ENCODE measurements at places on chromosomes 12 and 14.

DNA sequence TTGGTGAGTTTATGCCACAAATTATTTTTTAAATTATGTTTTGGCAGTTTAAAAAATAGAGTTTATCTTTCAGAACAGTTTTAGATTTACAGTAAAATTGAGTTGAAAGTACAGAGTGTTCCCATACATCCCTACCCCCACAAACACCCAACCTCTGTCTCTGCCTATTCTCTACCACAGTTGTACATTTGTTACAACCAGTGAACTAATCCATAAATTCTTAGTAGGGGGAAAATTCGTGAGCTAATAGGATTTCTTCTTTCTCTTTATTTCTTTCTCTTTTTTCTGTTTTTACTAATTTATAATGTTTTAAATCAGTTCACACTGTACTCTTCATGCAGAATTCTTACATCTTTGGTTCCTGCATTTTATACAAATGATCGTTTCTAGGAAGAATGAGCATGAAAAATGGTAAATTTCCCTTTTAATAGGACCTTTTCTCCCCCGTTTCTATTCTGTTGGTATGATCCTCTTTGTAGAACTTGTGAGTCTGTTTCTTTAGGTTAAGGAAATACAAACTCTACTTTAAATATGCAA is 56.7 kb downstream of the MIPOL1 start:
- no peak for DNase-seq

DNA sequence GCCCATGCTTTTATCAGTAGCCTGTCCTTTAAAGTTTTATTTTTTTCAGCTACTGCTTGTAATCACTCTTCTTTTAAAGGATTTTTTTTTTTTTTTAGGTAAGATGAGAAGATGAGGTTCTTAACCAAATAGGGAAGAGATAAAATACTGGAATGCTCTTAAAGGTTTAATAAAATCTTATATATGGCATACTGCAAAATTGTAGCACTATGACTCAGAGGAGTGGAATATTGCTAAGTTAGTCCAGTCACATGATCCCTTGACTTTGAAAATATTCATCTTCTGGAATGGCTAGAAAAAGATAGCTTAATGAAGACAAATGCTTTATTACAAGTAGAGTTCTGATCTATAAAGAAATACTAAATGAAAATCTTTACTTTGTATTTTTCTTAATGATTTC is 116.6 kb downstream of the NAV3 start:
- peak; percentile 41 for DNase-seq

GRCh38 chr14:35332517-35333263 is 40.5 kb downstream of the PSMA6 start:
- peak; percentile 67 for DNase-seq

DNA sequence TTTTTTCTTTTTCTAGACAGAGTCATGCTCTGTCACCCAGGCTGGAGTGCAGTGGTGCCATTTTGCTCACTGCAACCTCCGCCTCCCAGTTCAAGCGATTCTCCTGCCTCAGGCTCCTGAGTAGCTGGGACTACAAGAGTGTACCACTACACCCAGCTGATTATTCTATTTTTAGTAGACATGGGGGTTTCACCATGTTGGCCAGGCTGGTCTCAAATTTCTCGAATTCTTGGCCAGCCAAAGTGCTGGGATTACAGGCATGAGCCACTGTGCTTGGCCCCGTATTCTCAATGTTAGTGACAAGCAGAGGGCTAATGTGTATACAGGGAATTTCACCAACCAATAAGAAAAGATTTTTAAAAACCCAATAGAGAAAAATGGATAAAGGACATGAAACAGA is 8.4 kb downstream of the PLBD2 start:
- DNase-seq, result no peak

- peak; percentile 34 for DNase-seq
Measured at GRCh38 chr12:12608557-12608957, 3.1 kb upstream of the CREBL2 start.

DNA sequence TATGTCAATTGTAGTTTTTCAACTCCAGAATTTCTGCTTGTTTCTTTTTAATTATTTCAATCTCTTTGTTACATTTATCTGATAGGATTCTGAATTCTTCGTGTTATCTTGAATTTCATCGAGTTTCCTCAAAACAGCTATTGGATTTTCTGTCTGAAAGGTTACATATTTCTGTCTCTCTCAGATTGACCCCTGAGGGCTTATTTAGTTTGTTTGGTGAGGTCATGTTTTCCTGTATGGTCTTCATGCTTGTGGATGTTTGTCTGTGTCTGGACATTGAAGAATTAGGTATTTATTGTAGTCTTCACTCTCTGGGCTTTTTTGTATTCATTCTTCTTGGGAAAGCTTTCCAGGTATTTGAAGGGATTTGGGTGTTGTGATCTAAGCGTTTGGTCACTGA is 85.6 kb downstream of the SNAPC1 start:
- DNase-seq, result no peak

- DNase-seq, result no peak
Measured at GRCh38 chr12:124694846-124695497, 127.6 kb upstream of the NCOR2 start.

DNA sequence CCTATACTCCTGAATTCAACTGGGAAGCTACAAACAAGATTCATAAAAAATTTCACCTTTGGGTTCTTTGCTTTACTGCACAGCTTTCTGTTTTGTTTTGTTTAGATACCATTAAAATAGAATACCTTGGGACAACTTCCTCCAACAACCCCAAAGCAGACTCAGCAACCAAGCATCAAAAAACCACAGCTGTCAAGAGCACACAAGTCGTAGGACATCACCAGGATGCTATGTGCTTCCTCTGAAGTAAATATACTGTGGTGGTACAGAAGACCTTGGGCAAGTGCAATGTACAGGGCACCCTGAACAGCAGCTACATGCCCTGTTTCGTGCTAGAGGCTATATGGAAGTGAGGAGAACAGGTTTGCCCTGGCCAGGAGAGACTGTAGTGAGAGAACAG is 359.3 kb downstream of the BCL11B start:
- no peak for DNase-seq

- DNase-seq, result no peak
Measured at GRCh38 chr12:113612076-113612728, 140.5 kb upstream of the LHX5 start.

DNA sequence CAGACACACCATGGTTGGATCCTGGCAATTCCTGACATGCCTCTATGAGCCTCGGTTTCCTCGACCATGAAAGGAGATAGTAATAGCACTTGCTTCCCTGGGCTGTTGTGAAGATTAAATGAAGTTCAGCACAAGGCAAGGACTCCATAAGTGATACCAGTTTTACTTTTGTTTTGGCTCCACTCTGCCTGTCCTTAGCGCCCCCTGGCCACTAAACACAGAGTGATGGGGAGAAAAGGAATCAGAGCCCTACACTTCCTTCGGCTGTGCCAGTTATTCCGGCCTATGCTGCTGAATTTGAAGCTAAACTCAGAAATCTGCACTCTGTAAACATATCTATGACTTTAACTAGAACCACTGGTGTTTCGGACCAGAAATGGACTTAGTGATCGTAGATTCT is 173.8 kb downstream of the C12orf75 start:
- no peak for DNase-seq

DNA sequence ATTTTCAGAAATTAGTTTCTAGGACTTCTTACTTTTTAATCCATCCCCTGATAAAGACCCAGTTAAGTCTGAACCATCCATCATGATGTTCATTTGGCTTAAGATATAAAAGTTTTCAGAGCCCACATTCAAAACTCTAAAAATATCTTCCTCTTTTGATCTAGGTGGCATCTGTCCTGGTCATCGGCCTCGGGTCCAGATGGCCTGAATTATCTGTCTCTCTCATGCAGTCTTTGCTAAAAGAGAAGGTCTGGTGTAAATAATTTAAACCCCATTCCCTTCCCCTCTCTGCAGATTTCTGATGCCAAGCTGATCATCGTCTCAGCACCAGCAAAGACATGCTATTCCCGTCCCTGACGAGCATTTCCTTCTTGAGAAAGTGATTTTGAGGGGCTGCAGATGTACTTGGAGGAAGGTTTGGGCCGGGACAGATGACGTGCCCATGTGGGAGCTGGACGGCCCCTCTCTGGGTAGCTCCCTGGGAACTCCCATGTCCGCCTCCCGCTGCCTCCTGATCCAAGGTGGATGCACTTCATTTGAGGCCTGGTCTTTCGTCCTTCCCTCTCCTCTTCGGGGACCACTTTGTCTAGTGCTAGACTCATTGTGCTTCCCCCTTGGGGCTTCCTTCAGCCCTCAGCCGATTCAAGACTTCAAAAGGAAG is 173.0 kb upstream of the PRMT8 start:
- DNase-seq, result no peak

DNA sequence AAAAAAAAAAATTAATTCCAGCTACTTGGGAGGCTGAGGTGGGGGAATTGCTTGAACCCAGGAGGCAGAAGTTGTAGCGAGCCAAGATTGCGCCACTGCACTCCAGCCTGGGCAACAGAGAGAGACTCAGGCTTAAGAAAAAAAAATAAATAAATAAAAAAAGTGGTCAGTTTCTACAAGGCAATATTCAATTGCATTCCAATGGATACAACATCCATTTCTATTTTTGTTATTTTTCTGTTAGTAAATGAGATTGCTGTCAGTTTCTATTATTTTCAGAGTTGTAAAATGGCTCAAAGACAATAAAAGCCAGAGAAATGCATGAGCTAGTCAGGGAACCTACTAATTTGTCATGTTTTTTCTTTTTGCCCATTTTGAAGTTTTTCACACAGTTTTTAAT is 119.2 kb downstream of the PDE3A start:
- DNase-seq, result no peak

DNA sequence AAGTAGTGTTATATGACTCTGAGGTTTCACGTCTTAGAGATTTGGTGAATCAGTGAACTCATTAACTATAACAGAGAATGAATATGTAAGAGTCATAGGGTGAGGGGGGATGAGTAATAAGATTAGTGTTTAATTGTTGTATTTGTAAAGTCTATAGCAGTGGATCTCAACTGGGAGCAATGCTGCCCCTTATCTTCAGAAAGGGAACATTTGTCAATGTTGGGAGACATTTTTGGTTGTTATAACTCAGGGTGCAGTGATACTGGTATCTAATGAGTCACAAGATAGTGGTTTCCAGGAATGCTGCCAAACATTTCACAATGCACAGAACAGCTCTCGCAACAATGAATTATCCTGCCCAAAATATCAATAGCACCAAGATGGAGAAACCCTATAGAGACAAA is 1193.7 kb downstream of the GALC start:
- no peak for DNase-seq

- peak; percentile 35 for DNase-seq
Measured at GRCh38 chr14:93329965-93330608, 2.7 kb downstream of the BTBD7 start.

GRCh38 chr14:94451826-94452225 is 774 bp downstream of the SERPINA11 start:
- no peak for DNase-seq

DNA sequence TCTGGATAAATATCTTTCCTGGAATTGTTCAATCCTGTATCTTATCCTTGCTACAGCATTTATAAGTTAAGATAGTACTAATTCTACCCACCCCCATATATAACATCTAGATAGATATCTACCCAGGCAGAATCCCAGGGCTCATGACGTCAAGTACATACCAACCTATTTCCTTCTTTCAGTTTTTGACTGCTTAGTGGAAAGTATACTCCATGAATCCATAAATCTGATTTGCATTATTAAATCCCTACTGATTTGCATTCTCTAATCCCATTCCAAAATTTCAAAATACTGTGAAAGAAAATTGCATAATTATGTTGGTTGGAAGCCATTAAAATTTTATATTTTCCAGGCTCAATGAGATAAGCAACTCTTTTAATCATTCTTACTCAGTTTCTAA is 111.7 kb downstream of the KITLG start:
- DNase-seq, result no peak

GRCh38 chr12:67539946-67540345 is 108.6 kb upstream of the DYRK2 start:
- DNase-seq, result no peak

DNA sequence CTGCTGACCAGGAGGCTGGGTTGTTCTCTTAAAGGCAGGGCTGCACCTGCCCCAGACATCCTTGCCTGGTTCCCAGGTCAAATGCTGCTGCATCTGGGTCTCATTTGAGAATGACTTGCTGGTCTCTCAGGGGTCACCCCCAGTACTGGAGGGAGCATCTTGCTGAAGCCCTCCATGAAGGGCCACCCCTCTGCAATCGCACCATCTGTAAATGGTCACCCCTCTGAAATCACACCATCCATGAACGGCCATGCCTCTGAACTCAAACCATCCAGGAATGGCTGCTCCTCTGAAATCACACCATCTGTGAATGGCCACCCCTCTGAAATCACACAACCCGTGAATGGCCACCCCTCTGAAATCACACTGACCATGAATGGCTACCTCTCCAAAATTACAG is 7.3 kb upstream of the SERPINA6 start:
- DNase-seq, result no peak

DNA sequence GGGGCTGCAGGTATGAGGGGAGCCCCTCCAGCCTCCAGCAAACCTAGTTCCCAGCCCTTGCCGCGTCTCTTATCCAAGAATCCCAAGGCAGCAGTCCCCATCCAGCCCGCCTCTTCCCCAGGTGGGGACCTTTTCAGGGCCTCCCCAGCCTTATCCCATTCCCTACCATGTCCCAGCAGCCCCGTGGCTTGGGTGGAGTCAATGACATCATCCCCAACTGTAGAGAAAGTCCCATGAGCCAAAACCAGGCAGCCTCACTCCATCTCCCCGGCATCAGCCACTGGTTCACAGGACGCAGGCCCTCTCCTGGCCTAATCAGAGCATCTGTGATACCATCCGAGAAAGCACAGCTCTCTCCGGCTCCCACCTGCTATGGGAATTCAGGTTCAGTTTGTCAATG is 131.0 kb downstream of the NCOR2 start:
- no peak for DNase-seq

DNA sequence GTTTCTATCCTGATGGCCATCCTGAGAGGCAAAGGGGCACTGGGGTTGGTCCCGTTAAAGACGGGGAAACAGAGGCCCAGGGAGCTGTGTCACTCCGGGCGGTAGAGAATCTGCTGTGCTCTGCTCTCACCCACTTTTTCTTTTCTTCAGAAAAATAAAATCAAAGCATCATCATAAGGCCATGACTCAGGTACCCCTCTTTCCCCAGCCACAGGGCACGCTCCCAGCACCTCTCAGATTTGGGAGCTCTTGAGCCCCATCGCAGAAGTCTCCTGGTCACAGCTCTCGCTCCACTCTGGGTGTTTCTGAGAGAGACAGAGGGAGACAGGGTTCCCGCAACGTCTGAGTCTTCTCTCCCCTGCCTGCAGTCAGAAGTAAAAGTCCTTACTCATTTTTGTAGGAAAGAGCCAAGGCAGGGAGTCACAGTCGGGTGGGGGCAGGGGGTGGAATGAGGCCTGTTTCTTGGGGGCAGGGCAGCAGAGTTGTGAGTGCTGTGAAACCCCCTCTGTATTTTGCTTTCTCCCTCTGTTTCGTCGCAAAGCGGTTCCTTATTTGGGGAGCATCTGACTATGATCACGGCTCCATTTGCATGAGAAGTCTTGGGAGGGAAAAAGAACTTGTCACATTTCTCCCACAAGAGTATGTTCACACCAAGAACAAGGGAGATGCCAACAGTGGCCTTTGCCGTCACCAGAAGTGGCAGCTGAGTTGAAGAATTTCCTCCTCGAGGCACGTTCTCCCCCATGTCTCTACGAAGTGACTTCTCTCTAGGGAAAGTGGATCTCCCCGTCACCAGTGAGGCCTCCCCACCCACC is 139.0 kb downstream of the BCL11B start:
- DNase-seq, result no peak

- DNase-seq, result no peak
Measured at GRCh38 chr12:106710143-106710893, 64.2 kb upstream of the RIC8B start.

GRCh38 chr12:44697511-44697910 is 178.6 kb downstream of the NELL2 start:
- DNase-seq, result no peak
